Heart left ventricle (tissue), 16 donors: ENCODE measurements at places on chromosomes 3 and 15.

DNA sequence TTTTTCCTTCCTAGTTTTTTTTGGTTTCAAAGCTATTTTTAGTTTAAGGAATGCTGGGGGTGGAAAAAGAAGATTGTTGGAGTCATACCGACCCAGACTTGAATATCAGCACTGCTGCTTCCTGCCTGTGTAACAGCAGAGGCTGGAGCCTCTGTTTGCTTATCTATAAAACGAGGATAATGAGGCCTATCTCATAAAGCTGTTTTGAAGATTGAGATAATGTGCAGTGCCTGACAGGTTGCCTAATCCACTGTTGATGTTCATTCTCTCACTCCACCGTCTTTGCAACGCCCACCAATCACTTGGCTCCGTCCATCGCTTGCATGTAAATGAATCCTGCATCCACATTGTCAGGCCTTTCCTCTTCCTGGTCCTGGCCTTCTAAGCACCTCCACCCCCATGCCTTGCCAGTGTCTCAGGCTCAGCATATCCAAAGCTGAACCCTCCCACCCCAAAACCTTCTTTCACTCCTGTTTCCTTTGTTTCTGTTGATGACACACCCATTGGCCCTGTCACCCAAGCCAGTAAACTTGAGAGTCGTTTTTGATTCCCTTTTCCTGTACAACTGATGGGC, 94.9 kb downstream of the MEX3B start:
- no peak overlapping the region for H3K4me3 ChIP-seq
- H3K27me3 ChIP-seq = no peaks in the 10 kb centered on the region
- H3K4me1 ChIP-seq = no peaks in the 10 kb centered on the region
- no peak overlapping the region for H3K27ac ChIP-seq
- H3K36me3 ChIP-seq = no peaks in the 10 kb centered on the region

DNA sequence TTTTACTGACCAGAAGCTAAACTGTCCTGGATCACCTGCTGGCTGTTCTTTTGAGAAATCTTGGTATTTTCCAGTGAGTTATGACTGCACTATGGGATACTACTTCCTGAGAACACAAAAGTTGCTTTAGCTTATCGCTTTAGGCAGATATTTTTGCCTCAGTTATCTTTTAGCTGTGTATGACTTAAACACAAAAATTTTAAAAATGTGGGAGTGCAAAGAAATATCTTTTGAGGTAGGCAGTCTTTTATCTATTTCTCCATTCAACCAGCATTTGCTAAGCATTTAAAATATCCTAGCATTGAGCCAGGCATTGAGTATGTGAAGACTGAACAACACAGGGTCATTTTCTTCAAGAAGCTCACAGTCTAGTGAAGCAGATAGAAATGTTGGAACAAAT, 981.9 kb downstream of the FHIT start:
- H3K27ac ChIP-seq = no peak overlapping the region
- no peaks in the 10 kb centered on the region for H3K27me3 ChIP-seq
- H3K4me3 ChIP-seq = no peak overlapping the region
- DNase-seq = no peak

- H3K4me1 ChIP-seq = peaks cover 4% of the 10 kb centered on the region
- no peaks in the 10 kb centered on the region for H3K27me3 ChIP-seq
- no peak overlapping the region for H3K4me3 ChIP-seq
- no peak for DNase-seq
- peaks cover 13% of the 10 kb centered on the region for H3K36me3 ChIP-seq
These were observed 207.3 kb downstream of the PLCL2 start for GRCh38 chr3:17091910-17092582.

GRCh38 chr3:188916934-188917401, 254.8 kb upstream of the TPRG1 start:
- no peak overlapping the region for H3K27ac ChIP-seq
- H3K36me3 ChIP-seq = no peaks in the 10 kb centered on the region
- H3K4me3 ChIP-seq = no peak overlapping the region
- no peaks in the 10 kb centered on the region for H3K27me3 ChIP-seq
- H3K4me1 ChIP-seq = peaks cover 16% of the 10 kb centered on the region

DNA sequence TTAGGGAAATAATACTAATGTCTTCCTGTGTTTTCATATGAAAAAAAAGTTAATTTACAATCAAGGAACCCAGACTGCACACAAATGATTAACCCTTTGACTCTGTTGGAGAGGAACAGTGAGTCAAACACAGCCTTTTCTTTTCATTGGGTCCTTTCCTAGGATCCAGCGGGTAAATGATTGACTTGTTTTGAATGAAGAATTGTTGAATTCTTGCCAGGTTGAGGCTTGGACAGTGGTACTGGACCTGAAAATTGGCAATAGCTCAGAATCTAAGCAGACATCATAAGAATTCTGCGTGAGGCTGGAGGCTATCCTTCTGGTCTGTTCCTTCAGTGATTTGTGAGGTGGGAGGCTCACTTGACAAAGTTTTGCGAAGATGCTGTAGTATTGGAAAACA, 143.0 kb downstream of the RYR3 start:
- H3K4me3 ChIP-seq = no peak overlapping the region
- no peaks in the 10 kb centered on the region for H3K27me3 ChIP-seq
- no peaks in the 10 kb centered on the region for H3K36me3 ChIP-seq
- H3K4me1 ChIP-seq = no peaks in the 10 kb centered on the region
- no peak for DNase-seq

- H3K27ac ChIP-seq = no peak overlapping the region
- no peak overlapping the region for H3K4me3 ChIP-seq
- DNase-seq = no peak
- H3K4me1 ChIP-seq = no peaks in the 10 kb centered on the region
- no peaks in the 10 kb centered on the region for H3K36me3 ChIP-seq
These were observed 227.1 kb downstream of the RPLP1 start for GRCh38 chr15:69679623-69680228.

DNA sequence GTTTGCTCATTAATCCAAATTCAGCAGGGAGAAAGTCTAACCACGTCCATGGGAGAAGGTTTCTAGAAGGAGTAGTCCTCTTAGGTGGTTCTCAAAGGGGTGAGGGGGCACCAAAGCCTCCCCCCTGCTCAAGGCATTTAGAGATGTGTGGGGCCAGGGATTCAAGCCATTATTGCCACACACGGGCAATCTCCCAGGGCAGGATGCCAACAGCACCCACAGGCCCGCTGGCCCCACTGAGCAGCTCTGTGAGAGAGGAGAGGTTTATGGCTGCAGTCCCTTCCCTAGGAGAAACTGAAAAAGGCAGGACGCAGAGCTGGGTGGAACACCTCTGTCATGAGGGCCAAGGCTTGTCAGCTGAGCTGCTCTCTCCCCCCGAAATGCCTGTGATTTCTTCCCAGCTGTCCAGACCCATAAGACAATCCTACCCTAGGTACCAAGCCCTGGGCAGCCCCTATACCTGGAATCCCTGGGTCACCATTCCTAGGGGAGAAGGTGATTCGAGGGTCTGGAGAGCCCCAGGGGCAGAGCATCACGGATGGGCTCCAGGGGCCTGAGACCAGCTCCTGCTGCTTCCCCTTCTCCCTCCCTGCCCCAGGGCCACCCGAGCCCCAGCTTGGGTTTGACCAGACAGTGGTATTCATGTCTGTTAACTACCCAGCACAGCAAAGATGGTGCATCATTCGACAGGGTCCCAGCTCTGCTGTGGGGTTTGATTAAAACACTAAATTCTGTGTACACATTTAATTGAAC, 39.0 kb downstream of the WHAMM start:
- peaks cover 13% of the 10 kb centered on the region for H3K4me1 ChIP-seq
- no peak overlapping the region for H3K4me3 ChIP-seq
- H3K36me3 ChIP-seq = no peaks in the 10 kb centered on the region
- H3K27ac ChIP-seq = no peak overlapping the region
- no peak for DNase-seq

- no peak for DNase-seq
- H3K36me3 ChIP-seq = no peaks in the 10 kb centered on the region
- H3K4me3 ChIP-seq = no peak overlapping the region
- H3K27ac ChIP-seq = no peak overlapping the region
These were observed 65.1 kb upstream of the TSC22D2 start for GRCh38 chr3:150342896-150343467.

GRCh38 chr3:24226397-24226796, 268.3 kb downstream of the THRB start:
- H3K4me3 ChIP-seq = no peak overlapping the region
- DNase-seq = no peak

- peak; percentile 45 for DNase-seq
- peak overlapping the region; percentile 50 for H3K27ac ChIP-seq
- H3K36me3 ChIP-seq = no peaks in the 10 kb centered on the region
- peak overlapping the region; percentile 58 for H3K4me3 ChIP-seq
- peaks cover 67% of the 10 kb centered on the region for H3K4me1 ChIP-seq
These were observed 18.0 kb downstream of the ZNF148 start for GRCh38 chr3:125357032-125357658.

DNA sequence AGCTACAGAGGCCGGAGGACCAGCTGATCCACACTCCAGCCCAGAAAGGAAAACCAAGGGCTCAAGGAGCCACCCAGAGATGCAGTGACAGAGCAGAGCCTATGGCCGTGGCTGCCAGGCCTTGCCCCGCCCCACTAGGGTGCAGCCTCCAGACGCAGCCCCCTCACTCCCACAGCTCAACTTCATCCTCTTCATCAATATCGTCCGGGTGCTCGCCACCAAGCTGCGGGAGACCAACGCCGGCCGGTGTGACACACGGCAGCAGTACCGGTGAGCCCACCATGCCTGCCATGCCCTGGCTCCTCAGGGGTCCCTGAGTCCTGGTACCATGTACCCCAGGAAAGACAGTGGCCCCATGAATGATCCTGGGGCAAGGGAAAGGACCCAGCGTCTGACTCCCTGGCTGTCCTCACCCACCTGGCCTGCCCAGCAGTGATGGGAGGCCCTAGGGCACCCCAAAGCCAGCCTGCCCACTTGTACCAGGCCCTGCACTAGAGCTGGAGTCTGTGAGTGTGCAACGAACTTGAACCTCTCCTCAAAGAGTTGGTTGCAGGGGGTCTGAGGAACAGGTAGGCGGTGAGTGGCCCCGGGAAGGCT, 24.2 kb downstream of the PTH1R start:
- H3K27ac ChIP-seq = no peak overlapping the region
- peaks cover 6% of the 10 kb centered on the region for H3K4me1 ChIP-seq
- DNase-seq = peak; percentile 19
- no peaks in the 10 kb centered on the region for H3K27me3 ChIP-seq
- no peak overlapping the region for H3K4me3 ChIP-seq

- no peak overlapping the region for H3K27ac ChIP-seq
- H3K4me1 ChIP-seq = no peaks in the 10 kb centered on the region
- no peaks in the 10 kb centered on the region for H3K27me3 ChIP-seq
- no peak for DNase-seq
These were observed 16.0 kb downstream of the ANKRD63 start for GRCh38 chr15:40266828-40267304.

GRCh38 chr3:10232137-10232536, 16.1 kb upstream of the TATDN2 start:
- DNase-seq = no peak
- H3K27me3 ChIP-seq = no peaks in the 10 kb centered on the region

- H3K4me1 ChIP-seq = no peaks in the 10 kb centered on the region
- H3K4me3 ChIP-seq = no peak overlapping the region
- no peaks in the 10 kb centered on the region for H3K36me3 ChIP-seq
- no peak overlapping the region for H3K27ac ChIP-seq
These were observed 85.7 kb downstream of the ATP2B2 start for GRCh38 chr3:10419637-10420232.

- no peak overlapping the region for H3K4me3 ChIP-seq
- H3K27ac ChIP-seq = peak overlapping the region; percentile 56
- H3K36me3 ChIP-seq = peaks cover under 1% of the 10 kb centered on the region
- no peaks in the 10 kb centered on the region for H3K27me3 ChIP-seq
- H3K4me1 ChIP-seq = peaks cover 28% of the 10 kb centered on the region
These were observed 79.7 kb downstream of the RARB start for GRCh38 chr3:25507811-25508210.

GRCh38 chr3:13612829-13613228, 63.9 kb downstream of the FBLN2 start:
- H3K4me1 ChIP-seq = no peaks in the 10 kb centered on the region
- no peak overlapping the region for H3K4me3 ChIP-seq
- H3K27ac ChIP-seq = no peak overlapping the region
- DNase-seq = peak; percentile 36
- no peaks in the 10 kb centered on the region for H3K27me3 ChIP-seq
- H3K36me3 ChIP-seq = peaks cover 27% of the 10 kb centered on the region

DNA sequence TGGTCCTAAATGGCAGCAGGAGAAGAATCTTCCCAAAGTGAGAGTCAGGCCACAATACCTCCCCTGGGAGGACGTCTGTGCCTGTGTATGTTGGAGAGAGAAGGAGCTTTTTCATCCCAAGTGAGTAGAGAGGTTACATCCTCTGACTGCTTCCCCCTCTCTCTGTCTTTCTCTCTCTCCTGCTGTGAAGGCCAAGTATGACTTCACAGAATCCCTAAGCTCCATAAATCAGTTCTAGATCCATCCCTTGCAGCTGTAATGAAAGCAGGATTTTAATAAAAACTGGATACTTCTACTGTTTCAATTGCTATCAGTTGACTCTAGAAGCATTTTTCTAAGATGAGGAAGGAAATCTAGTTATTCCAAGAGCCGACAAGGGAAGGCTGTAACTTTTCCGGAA, 389.1 kb upstream of the PROK2 start:
- H3K4me3 ChIP-seq = no peak overlapping the region
- peaks cover 5% of the 10 kb centered on the region for H3K27me3 ChIP-seq
- H3K36me3 ChIP-seq = no peaks in the 10 kb centered on the region
- H3K4me1 ChIP-seq = no peaks in the 10 kb centered on the region

- no peak for DNase-seq
- no peaks in the 10 kb centered on the region for H3K27me3 ChIP-seq
- no peaks in the 10 kb centered on the region for H3K4me1 ChIP-seq
These were observed 67.8 kb upstream of the ITGA11 start for GRCh38 chr15:68499620-68500312.

DNA sequence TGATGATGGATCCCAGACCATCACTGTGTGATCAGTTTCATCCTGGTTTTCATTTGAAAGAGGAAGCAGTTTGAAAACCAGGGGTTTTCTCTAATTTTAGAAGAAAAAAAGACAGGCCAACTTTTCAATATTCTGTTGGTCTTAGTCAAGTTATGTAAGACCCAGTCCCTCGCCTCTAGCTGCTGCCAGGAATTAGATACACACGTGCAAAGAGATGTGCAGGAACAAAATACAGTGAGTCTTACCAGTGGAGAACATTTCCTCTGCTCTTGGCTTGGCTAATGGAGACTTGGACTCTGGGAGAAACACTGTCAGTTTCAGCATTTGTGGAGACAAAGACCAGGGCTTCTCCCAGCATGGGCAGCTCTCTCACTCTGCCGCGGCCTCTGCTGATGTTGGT, 214.9 kb upstream of the C2CD4B start:
- no peaks in the 10 kb centered on the region for H3K27me3 ChIP-seq
- no peaks in the 10 kb centered on the region for H3K36me3 ChIP-seq
- H3K27ac ChIP-seq = no peak overlapping the region
- no peak for DNase-seq
- no peak overlapping the region for H3K4me3 ChIP-seq

- H3K27me3 ChIP-seq = no peaks in the 10 kb centered on the region
- DNase-seq = no peak
- no peaks in the 10 kb centered on the region for H3K36me3 ChIP-seq
- H3K27ac ChIP-seq = no peak overlapping the region
These were observed 33.7 kb downstream of the ARRDC4 start for GRCh38 chr15:97994236-97994635.

DNA sequence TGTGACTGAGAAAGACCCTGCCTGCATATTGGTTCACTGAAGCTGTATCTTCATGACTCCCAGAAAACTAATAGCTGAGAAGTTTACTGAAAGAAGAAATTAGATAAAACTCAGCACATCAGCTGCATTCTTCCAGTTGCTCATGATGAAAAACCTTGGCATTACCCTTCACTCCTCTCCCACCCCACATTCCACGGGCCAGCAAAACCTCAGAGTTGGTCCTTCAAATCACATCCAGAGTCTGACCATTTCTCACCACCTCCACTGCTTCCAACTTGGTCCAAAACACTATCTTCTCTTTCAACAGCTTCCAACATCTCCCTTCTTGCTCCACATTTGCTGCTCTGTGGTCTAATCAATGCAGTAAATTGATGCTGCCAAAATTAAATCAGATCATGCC, 97.1 kb downstream of the CD47 start:
- no peak overlapping the region for H3K4me3 ChIP-seq
- no peak for DNase-seq
- H3K27ac ChIP-seq = no peak overlapping the region
- peaks cover 2% of the 10 kb centered on the region for H3K4me1 ChIP-seq
- no peaks in the 10 kb centered on the region for H3K36me3 ChIP-seq
